Stimulated activated CD8-positive, alpha-beta memory T cell treated with anti-CD3 and anti-CD28 coated beads, Interleukin-4, amount 100 ng/mL, for 24 hours (primary cell): ENCODE measurements at places on chromosomes 16 and 17.

GRCh38 chr16:49928176-49929041 is 72.5 kb upstream of the ZNF423 start:
- no peak for DNase-seq

DNA sequence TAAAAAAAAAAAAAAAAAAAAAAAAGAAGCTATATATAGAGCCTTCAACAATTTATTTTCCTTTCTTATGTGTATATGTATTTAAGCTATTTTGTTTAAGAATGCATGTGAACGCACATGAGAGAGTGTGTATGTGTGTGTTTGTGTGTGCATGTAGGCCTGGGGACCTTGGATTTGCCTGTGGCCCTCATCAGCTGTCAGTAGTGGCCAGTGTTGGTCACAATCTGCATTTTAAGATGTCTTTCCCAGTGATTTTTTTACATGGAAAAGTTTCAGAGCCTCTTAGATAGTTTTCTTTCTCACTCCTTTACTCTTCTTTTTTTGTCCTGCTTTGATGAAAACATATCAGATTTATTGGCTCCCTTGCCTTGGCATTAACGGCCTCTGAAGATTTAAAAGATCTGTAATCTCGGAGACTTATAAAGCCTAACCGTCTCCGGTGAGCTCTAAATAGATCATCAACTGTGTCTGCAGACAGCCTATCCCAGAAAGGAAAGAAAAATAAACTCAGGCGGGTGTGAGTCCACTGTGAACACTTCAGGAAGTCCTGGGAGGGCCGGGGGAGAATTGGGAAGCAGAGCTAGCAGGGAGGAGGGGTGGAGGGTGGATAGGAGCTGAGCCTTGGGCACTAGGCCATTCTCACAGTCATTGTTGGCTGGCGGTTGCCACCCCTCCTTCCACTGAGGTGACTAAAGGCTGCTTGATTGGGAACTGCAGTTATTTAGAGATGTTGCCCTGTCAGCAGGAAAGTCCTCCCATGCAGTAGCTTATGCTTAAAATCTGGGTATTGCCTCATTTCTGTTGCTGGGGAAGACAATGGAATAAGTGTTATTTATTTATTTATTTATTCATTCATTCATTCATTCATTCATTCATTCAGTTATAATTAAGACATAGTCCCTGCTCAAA is 86.8 kb downstream of the WWP2 start:
- no peak for DNase-seq

DNA sequence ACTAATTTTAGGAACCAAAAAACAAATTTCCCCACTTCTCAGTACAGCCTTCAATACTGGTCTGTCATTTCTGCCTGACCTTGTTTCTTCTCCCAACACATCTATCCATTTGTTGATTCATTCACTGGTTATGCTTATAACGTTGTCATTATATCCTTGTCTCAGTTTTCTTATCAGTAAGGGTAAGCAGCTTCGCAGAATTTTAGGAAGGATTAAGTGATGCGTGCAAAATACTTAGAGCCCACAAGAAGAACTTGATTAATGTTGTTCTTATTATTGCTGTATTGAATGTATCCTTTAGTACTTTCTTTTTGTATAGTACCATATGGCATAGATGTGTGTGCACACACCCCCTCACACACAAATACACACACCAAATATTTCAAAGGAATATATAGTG is 403.5 kb upstream of the HSBP1 start:
- no peak for DNase-seq

- no peak for DNase-seq
Measured at GRCh38 chr17:59766491-59766890, 59.0 kb downstream of the VMP1 start.

DNA sequence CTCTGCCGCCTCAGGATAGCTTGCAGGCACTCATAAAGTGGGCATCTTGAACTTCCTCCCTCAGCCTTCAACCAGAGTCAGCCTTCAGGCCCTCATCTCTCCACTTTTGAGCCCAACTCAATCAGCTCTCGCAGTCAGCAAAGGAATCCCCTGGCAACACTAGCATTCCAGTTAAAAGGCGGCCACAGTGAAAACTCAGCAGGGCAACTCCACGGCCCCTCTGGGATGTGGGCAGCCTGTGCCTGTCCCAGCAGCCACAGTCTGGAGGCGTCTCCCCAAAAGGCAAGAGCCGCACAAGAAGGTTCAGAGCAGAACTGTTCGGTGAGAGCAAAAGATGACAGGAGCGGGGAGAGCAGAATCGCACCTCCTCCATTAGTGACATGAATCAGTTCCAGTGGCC is 9.0 kb downstream of the TMEM11 start:
- DNase-seq = no peak

- DNase-seq = peak; percentile 16
Measured at GRCh38 chr17:57662644-57663308, 82.3 kb downstream of the CCDC182 start.

GRCh38 chr17:10879190-10879836 is 41.4 kb upstream of the PIRT start:
- DNase-seq = no peak

- no peak for DNase-seq
Measured at GRCh38 chr17:43741636-43742035, 17.0 kb downstream of the SOST start.

DNA sequence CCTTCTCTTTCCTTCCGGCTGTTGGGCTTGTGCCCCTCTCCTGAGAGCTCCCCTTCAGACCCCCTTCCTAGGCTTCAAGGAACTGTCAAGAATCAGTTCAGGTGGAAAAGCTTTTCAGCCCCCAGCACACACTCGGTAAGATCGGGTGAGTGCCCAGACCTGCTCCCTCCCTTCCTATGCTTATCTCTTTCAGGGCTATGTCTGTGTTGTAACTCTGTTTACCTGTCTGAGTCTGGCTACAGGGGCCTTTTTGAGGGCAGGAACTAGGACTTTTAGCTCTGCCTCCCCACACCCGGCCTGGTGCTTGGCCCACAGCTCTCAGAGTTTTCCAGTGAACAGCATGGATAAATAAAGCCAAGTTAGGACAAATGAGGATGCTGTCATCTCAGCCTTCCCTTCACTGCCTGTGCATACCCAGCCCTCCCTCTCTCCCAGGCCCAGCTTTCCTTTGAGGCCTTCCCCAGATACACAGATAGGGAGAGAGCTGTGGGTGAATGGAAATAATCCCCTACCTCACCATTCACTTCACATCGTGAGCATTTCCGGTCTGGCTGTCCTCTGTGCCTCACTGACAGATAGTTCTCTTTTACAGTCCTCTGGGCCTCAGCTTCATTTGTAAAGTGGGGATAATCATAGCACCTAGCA is 5.7 kb upstream of the MRPS23 start:
- DNase-seq = no peak

DNA sequence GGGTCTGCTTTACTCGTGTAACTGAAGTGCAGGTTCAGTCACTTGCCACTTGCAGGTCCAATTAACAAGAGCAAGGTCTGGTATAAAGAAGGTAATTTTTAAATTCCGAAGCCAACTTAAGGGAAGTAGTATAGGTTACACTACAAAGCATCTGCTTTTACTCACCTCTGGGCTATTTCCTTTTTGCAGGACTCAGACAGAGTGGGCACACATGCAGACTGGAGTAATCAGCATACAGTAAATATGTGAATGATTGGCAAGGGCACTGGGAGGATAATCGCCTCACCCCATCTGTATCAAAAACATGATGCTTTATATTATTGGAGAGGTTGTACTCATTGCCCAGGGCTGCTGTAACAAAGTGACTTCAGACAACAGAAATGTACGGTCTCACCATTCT is 160.1 kb upstream of the CDH5 start:
- no peak for DNase-seq

DNA sequence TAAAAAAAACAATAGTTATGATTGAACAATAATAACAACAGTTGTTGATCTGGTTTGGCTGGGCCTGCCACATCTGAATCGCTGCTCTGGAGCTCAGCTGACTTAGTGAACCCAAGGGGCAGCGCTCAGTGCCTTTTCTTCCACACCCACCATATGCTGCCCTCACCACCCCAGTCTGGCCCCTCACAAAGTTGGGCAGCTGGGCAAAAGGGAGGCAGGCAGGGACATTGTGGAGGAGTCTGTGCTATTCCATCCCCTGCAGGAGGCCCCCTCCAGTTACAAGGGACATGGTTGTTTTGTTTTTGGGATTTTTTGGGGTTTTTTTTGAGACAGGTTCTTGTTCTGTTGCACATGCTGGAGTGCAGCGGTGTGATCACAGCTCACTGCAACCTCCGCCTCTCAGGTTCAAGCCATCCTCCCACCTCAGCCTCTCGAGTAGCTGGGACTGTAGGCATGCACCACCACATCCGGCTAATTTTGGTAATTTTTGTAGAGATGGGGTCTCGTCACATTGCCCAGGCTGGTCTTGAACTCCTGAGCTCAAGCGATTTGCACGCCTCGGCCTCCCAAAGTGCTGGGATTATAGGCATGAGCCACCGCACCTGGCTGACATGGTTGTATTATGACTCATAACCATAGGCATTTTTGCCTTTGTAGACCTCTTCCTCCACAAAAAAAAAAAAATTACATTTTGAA is 8.6 kb upstream of the PECAM1 start:
- no peak for DNase-seq

- DNase-seq = no peak
Measured at GRCh38 chr17:80822700-80823410, 168.8 kb upstream of the CHMP6 start.

- no peak for DNase-seq
Measured at GRCh38 chr16:86584071-86584685, 5.8 kb downstream of the FOXL1 start.

GRCh38 chr17:55683550-55684315 is 38.9 kb downstream of the TMEM100 start:
- no peak for DNase-seq

GRCh38 chr16:35339337-35339736 is 1879.9 kb downstream of the TP53TG3F start:
- DNase-seq = no peak

- DNase-seq = no peak
Measured at GRCh38 chr16:70421014-70421413, 17.9 kb downstream of the ST3GAL2 start.

DNA sequence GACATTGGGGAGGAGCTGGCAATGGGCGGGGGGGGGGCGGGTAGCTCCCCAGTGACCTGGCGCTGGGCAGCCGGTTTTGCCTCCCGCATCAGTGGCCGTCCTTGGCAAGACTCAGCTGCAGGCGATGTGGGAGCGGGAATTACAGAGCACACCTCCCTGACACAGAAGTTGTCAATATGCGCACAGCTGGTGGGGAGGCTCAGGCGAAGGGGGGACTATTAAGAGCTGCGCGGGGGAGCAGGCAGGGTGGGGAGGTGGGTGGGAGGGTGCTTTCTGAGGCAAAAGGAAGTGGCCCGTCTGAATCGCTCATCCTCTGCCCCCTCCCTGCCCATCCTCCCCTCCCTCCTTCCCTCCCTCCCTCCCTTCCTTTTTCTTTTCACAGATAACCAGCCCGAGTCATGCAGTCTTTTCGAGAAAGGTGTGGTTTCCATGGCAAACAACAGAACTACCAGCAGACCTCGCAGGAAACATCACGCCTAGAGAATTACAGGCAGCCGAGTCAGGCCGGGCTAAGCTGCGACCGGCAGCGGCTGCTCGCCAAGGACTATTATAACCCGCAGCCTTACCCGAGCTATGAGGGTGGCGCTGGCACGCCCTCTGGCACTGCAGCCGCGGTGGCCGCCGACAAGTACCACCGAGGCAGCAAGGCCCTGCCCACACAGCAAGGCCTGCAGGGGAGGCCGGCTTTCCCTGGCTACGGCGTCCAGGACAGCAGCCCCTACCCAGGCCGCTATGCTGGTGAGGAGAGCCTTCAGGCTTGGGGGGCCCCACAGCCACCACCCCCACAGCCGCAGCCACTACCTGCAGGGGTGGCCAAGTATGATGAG is 44.0 kb downstream of the SREBF1 start:
- peak; percentile 21 for DNase-seq

- DNase-seq = no peak
Measured at GRCh38 chr16:47156680-47157215, 13.0 kb upstream of the NETO2 start.

DNA sequence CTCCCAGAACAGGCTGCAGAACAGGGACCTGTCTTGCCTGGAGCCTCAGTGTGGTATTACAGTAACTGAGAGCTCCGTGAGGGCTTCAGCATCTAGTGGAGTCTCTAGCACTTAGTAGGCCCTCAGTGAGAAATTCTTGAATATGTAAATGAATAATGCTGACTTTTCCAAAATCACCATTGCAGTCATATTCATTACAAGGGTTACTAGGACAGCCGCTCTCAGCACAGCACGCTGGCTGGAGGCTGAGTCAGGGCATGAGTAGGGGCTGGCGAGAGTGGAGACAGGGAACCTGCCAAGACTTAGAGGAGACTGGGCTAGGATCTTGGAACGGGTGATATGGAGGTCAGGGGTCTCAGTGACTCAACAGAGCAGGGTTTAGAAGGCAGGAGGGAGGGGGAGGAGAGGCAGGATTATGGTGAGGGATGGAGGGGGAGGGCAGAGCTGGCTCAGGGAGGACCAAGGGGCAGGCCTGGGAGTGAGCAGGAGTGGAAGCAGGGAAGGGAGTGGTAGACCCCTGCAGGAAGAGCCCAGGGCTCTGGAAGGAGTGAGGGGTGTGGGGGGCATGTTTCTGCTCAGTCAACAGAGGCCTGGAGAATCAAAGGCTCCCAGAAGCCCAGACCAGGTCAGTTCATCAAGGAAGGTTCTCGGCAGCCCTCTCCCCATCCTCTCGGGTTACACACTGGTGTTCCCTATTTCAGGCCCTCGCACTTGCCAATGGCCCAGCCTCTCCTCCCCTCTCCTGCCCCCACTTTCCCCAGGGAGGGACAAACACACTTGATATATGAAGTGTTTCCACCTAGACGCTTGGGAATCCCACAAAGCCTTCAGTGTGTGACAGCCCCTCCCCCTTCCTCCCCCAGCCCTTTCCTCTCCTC is 42.3 kb downstream of the FZD2 start:
- DNase-seq = no peak

DNA sequence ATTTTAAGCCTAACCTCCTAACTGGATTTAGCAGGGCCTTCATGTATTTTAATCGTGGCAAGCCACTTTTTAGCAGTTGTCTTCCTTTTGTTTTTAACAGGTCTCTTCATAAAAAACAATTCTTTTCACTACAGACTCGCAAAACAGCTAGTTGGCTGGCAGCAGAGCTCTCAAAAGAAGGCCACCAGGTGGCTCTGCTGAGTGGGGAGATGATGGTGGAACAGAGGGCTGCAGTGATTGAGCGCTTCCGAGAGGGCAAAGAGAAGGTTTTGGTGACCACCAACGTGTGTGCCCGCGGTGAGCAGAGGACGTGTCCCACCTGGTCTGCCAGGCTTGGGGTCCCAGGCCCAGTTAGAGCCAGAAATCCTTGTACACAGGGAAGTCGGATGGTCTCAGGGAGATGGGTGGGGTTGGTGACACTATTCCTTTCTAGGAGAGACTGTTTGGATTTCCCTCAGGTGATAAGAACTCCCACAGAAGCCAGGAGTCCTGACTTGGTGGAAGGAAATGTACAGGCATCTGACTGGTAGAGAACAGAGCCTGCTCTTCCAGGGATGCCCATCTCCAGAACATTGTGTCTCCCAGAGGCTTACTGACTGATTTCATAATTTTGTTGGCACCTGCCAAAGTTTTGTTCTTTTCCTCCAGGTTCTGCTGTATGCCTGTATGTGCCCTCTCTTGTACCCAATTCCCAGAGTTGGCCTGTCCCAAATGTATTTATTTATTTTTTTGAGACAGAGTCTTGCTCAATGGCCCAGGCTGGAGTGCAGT is 14.9 kb upstream of the DDX19A start:
- DNase-seq = no peak

- no peak for DNase-seq
Measured at GRCh38 chr16:27242398-27242797, 26.2 kb downstream of the NSMCE1 start.
